ENCODE measurements at places on chromosomes 16 and 17. TPM values are rescaled to one million over a fixed set of nuclear protein-coding genes. Genes with fewer than 3 reads are reported as not detected.

- H3K4me1 ChIP-seq, result peaks cover 33% of the 10 kb centered on the region
- peaks cover 5% of the 10 kb centered on the region for H3K36me3 ChIP-seq
- peak within 1 kb of the TSS; percentile 73 for H3K4me3 ChIP-seq
- DNase-seq, result peak; percentile 95
- peak within 1 kb of the TSS; percentile 95 for H3K27ac ChIP-seq
Observed at GRCh38 chr16:89507834-89508590, at the start of gene SPG7. SPG7 (plus strand) TSS chr16:89508403; CDS start chr16:89508418, 15 bp downstream.

TBC1D26 gene
- polyA plus RNA-seq, result not detected

DNA sequence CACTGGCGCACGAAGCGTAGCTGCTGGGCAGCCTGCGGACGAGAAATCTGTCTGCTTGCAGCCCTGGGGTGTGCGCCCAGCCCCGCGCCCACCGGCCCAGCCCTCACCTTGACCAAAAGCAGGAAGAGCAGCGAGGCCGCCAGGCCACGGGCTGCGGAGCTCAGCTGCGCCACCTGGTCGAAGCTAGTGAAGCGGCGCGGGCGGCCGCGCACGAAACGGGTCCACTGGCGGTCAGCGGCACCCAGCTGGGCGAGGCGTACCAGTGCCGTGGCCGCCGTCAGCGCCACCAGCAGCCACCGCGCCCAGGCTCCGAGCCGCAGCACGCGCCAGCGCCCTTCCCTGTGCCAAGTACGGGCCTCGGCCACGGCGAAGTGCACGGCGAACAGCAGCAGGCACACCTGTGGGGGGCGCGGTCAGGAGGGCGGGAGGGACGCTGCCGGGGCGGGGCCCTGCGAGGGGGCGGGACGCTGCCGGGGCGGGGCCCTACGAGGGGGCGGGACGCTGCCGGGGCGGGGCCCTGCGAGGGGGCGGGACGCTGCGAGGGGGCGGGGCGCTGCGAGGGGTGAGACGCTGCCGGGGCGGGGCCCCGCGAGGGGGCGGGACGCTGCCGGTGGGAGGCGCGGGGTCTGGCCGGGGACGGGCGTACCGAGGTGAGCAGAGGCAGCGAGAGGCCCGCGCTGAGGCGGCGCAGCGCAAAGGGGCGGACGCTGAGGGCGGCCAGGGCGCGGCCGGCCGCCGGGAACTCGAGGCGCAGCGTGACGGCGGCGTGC lies 43.2 kb downstream of the TSC2 start:
- no peak overlapping the region for H3K4me3 ChIP-seq
- H3K27me3 ChIP-seq, result no peaks in the 10 kb centered on the region
- peaks cover 50% of the 10 kb centered on the region for H3K4me1 ChIP-seq
- peak; percentile 86 for DNase-seq
- peaks cover 4% of the 10 kb centered on the region for H3K36me3 ChIP-seq
- peak overlapping the region; percentile 32 for H3K27ac ChIP-seq

GRCh38 chr16:10656618-10657017 lies 38.1 kb downstream of the TEKT5 start:
- H3K36me3 ChIP-seq, result no peaks in the 10 kb centered on the region
- H3K4me1 ChIP-seq, result peaks cover 2% of the 10 kb centered on the region
- no peak overlapping the region for H3K27ac ChIP-seq
- no peak overlapping the region for H3K4me3 ChIP-seq

DOC2A gene
- 0.22 TPM for polyA plus RNA-seq

GRCh38 chr16:8886593-8887430 lies 4.7 kb downstream of the LITAFD start:
- H3K36me3 ChIP-seq, result peaks cover 11% of the 10 kb centered on the region
- no peaks in the 10 kb centered on the region for H3K27me3 ChIP-seq
- no peak overlapping the region for H3K4me3 ChIP-seq
- H3K27ac ChIP-seq, result no peak overlapping the region

SUPT4H1 gene
- polyA plus RNA-seq, result 59.1 TPM

FOXF1 gene
- 1.0 TPM for polyA plus RNA-seq

GRCh38 chr17:14014657-14015056 lies 54.6 kb upstream of the COX10 start:
- no peaks in the 10 kb centered on the region for H3K27me3 ChIP-seq
- no peak overlapping the region for H3K27ac ChIP-seq
- no peak for DNase-seq
- H3K36me3 ChIP-seq, result no peaks in the 10 kb centered on the region

TRIM37 gene
- polyA plus RNA-seq, result 8.1 TPM

ABCC1 gene
- 1.6 TPM for polyA plus RNA-seq

DNA sequence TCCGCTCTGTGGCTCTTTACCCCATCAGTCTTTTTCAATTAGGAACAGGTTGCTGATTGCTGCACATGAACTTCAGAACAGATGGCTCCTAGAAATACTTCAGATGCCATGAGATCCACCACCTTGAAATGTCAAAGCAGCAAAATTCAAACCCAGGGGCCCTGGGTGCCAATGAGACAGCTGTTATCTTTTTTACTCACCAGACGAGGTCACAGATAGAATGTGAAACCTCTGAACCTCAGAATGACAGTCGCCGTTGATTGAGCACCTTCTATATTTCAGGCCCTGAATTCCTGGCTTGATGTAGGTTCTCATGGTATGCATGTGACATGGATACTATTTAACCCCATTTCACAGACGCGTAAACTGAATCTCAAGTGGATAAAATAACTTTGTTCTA lies 63.0 kb downstream of the MAF start:
- H3K36me3 ChIP-seq, result no peaks in the 10 kb centered on the region
- no peak overlapping the region for H3K4me3 ChIP-seq
- peaks cover 7% of the 10 kb centered on the region for H3K4me1 ChIP-seq
- H3K27ac ChIP-seq, result no peak overlapping the region
- H3K27me3 ChIP-seq, result no peaks in the 10 kb centered on the region

DNA sequence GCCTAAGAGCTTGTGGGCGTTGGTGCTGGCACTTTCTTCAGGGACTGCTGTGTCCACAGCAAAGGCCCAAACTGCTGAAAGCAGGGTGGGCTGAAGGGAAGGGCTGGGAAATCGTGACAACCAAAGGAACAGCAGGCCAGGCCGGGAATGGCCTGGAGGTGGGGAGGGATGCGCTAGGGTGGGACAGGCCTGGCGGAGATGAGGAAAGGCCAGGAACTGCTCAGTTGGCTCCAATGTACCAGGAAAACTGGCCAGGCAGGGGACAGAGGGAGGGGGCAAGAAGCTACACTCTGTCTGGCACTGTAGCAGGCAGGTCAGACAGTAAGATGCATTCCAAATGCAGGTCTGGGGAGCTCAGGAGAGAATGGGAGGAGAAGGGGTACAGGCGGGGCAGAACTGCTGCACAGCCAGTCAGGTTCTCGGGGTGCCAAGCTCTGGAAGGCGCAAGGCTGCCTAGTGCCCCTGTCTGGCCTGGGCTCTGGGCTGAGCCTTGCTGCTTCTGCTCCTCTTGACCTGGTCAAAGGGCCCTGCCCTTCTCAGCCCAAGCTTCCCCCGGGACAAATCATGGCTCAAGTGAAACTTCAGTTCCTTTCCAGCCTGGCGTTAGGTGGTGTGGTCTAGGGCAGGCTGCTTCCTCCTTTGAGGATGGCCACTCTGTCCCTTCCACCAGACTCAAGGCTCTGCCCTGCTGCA lies 7.3 kb downstream of the PNMT start:
- DNase-seq, result no peak
- no peaks in the 10 kb centered on the region for H3K27me3 ChIP-seq
- H3K36me3 ChIP-seq, result no peaks in the 10 kb centered on the region
- no peak overlapping the region for H3K4me3 ChIP-seq
